HTR-8/SVneo (cell line): ENCODE measurements at places on chromosomes 5 and 9.

DNA sequence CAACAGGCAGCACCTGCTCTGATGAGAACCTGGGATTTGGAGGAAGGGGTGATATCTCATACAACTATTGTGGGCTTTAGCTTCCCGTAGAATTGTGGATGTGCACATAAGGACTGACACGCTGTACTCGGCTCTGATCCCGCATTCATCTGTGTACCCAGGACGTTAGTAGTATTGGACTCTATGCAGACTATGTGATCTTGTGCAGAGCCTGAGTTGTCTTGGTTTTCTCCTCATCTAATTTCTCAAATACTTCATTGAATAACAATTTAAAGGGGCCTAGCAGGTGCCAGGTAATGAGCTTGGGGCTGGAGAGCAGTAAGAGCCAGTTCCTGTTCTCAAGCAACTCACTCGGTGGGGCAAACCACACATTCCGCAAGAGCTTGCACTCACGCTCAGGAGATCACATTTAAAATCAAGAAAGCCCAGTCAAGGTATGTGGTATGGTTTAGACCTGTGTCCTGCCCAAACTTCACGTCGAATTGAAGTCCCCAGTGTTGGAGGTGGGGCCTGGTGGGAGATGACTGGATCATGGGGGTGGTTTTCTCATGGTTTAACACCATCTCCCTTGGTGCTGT is 14.8 kb downstream of the C5orf15 start:
- no peak for DNase-seq

DNA sequence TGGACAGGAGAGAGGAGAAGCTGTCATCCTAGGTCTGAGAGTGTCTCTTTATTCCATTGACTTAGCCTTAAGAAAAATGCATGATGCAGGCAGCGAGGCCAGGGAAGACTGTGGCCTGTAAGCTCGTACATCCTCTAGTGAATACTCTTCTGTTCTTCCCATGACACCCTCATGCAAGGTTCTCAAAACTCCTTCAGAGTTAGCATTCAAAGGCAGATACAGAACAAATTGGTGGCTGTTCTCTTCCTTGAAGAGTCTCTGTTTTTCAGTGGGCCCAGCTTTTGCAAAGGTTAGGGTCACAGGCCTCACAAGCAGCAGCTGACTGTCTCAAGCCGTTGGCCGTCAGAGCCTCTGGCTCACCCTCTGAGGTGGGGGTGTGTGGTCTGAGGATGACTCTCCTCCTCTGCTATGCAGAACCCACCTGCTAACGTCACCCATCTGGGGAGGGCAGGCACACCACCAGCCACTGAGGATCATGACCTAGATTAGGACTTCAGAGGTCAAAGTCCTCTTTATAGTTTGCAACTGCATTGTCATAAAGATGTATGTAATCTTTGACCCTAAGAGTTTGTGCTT is 15.1 kb downstream of the ADCY2 start:
- no peak for DNase-seq

DNA sequence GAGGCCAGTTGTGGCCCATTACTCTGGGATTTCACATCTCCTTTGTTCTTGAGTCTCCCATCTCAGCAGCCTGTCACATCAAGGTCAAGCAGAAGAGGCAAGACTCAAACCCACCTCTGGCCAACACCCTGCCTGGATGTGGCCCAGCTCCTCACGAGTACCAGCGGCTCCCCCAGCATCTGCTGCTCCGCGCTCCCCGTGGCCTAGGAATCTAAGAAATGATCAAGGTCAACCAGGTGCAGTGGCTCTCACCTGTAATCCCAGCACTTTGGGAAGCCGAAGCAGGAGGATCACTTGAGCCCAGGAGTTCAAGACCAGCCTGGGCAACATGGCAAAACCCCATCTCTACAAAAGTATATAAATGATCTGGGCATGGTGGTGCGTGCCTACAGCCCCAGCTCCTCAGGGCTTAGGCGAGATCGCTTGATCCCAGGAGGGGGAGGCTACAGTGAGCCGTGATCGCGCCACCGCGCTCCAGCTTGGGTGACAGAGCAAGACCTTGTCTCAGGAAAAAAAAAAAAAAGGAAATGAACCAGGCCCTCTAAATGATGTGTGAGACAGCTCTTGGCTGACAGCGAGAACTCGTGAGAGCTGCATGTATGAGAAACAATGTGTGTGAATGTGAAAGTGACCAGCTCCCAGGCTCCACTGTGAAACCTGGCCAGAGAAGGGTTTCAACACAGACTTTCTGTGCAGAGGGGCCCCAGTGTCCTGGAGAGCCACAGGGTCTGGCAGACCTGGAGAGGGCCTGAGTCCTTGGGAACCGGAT is 61.6 kb upstream of the ANGPTL2 start:
- no peak for DNase-seq

- no peak for DNase-seq
Observed at GRCh38 chr5:9408964-9409363, 136.9 kb downstream of the SEMA5A start.
